ENCODE measurements at places on chromosomes 3 and 15.

GRCh38 chr15:33980159-33980558, 11.9 kb downstream of the CHRM5 start:
- H3K4me1 ChIP-seq = no peaks in the 10 kb centered on the region
- DNase-seq = no peak
- no peak overlapping the region for H3K27ac ChIP-seq
- no peaks in the 10 kb centered on the region for H3K36me3 ChIP-seq

GRCh38 chr3:62046326-62046725, 327.0 kb downstream of the FEZF2 start:
- H3K27ac ChIP-seq = no peak overlapping the region
- no peaks in the 10 kb centered on the region for H3K4me1 ChIP-seq

DNA sequence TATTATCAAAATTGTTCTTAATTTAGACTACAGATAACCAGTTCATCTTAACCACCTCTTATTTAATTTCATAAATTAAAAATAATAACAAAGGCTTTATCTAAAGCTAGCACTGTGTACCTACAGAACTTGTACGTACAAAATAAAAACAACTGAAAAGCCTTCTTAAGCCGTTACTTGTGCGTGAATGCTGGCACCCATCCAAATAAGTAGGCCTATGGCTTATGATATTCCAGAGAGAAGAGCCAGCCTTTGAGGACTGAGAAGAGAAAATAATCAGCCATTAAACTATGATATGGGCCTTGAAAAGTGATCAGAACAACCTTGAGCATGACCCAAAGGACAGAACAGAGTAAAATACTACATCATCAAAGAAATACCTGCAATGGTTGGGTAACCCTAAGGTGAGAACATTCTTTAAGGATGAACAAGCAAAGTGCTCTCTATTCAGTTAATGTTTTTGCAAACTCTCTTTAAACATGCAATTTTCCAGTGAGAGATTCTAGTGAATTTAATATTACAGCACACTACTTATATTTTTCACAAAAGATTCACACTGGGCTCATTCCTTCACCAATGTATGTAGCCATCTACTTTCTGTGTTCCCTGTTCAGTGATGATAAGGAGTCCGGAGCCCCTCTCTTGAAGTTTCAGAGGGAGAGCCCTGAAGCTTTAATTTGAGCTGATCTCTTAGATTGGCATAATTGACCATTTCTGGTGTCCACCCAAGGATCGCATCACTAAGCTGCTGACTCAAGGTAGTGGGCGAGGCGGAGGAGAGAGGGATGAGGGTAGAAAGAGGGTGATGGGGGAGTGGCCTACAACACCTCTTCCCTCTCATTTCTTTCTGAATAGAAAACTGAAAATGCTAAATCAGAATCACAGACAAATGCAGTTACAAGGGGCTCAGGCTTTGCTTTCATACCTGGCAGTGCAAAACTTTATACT, 7.7 kb upstream of the ACTC1 start:
- no peak overlapping the region for H3K4me3 ChIP-seq
- H3K36me3 ChIP-seq = no peaks in the 10 kb centered on the region
- no peaks in the 10 kb centered on the region for H3K27me3 ChIP-seq
- DNase-seq = no peak
- H3K4me1 ChIP-seq = no peaks in the 10 kb centered on the region
- H3K27ac ChIP-seq = no peak overlapping the region

DNA sequence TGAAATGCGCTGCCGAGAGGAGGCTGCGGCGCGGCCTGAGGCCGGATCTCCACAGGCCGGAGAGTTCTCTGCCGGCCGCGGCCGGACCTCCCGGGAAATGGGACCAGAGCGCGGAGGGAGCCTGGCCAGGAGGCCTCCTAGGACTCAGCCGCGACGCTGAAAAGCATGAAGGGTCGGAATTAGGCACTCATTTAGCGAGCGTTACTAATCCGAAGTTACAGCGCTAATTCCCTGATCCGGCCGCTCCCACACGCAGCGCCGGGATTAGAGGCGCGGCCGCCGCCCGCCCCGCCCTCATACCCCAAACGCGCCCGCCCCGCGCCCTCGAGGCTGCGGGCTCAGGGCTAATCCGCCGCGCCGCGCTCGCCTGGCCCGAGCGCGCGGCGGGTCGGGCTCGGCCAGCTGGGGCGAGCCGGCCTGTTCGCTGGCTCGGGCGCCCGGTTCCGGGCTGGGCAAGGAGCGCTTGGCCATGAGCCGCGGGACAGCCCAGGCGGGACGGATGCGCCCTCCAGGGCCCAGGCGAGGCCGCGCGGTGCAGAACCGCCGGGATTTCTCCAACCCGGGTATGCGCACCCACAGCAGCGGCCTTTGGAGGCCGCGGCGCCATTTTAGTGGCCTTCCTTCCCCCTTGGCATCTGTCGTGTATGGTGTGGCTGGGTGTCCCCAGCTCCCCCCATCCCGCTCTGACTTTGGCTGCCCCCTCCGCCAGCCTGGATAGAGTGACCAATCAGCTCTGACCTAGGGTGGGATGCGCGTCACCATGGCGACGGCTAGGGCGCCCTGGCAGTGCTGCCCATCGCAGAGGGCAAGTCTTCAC, 36.8 kb upstream of the POLG start:
- no peak overlapping the region for H3K4me3 ChIP-seq
- no peak overlapping the region for H3K27ac ChIP-seq
- no peaks in the 10 kb centered on the region for H3K36me3 ChIP-seq
- H3K4me1 ChIP-seq = no peaks in the 10 kb centered on the region
- no peak for DNase-seq

GRCh38 chr3:170835336-170835735, 34.7 kb downstream of the RPL22L1 start:
- H3K27me3 ChIP-seq = peaks cover 26% of the 10 kb centered on the region
- DNase-seq = no peak

GRCh38 chr3:60316121-60316797, 935.0 kb downstream of the FHIT start:
- no peak for DNase-seq
- H3K27me3 ChIP-seq = no peaks in the 10 kb centered on the region
- no peak overlapping the region for H3K27ac ChIP-seq
- H3K36me3 ChIP-seq = no peaks in the 10 kb centered on the region

All from DND-41 (cell line).